HFF-Myc (cell line): ENCODE measurements at places on chromosomes 11 and 22.

DNA sequence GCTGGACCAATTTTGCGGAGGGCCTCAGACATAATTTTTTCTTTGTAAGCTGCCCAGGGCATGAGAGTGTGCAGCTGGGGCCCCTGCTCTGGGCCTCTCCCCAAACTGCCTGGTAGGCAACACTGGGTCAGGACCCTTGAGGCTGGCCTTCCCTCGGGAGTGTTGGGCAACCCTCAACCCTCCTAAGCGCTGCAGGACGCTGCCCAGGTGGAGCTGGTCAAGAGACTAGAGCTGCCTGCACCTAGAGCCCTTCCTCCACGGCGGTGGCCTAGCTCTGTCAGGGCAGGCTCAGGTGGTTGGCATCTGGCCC, 505 bp upstream of the TMEM132A start:
- DNase-seq: no peak

DNA sequence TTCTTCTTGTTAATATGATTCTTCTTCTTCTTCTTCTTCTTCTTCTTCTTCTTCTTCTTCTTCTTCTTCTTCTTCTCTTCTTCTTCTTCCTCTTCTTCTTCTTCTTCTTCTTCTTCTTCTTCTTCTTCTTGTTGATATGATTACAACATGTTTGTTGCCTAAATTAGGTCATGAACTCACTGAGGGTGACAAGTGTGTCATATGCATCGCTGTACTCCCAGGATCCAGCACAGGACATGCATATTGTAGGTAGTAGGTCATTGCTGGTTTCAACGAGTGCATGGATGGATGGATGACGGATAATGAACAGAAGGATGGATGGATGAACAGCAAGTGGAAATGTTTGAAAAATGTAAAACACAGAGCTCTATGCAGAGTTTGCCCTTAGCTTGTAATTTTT, 14.9 kb upstream of the PVALB start:
- no peak for DNase-seq

- DNase-seq: no peak
Observed at GRCh38 chr22:29269230-29269604, 1.1 kb downstream of the EWSR1 start.

GRCh38 chr11:63507511-63507910, 1.6 kb downstream of the LGALS12 start:
- DNase-seq: no peak

- peak; percentile 61 for DNase-seq
Observed at GRCh38 chr11:75603791-75604736, 42.0 kb downstream of the SERPINH1 start.

DNA sequence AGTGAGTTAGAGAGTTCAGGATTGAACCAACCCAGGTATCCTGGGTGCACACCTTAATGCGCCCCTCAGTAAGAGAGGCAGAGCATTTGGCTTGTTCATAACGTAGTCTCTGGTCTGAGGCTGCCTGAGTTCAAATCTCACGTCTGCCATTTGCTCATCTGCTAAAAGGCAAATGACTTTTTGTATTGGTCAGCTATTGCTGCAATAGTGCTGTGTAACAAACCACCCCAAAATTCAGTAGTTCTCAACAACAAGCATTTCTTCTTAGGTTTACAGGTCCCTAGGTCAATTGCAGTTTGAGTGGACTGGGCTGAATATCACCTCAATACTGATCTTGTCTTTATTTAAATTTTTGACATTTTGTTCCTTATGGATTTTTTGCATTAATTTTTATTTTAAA, 18.1 kb downstream of the RASD2 start:
- no peak for DNase-seq

DNA sequence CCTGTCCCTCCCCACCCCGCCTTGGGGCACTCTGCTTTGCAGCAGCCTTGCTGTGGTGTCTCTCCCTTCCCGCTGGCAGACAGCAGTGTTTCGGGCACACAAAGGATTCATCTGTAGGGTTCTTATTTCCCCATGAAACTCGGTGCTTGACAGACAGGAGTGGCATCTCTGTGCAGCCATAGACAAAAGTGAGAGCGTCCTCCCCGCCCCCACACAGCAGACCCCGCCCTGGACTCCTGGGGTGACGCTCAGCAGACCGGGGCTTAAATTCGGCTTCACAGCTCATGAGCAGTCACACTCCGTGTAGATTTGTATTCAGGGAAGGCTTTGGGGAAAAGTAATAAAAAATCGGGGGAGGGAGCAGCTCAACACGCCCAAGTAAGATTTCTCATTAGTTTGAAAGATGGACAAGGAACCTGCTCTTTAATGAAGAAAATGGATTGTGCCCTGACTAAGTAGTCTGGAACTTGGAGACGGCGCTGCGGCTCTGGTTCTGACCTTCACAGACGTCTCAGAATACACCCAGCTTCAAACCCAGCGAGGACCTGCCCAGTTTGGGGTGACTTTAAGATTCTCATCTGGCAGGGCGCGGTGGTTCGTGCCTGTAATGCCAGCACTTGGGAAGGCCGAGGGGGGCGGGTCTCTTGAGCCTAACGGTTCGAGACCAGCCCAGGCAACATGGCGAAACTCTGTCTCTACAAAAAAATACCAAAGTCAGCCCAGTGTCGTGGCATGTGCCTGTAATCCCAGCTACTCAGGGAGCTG, 136.0 kb downstream of the CACNA1I start:
- no peak for DNase-seq

DNA sequence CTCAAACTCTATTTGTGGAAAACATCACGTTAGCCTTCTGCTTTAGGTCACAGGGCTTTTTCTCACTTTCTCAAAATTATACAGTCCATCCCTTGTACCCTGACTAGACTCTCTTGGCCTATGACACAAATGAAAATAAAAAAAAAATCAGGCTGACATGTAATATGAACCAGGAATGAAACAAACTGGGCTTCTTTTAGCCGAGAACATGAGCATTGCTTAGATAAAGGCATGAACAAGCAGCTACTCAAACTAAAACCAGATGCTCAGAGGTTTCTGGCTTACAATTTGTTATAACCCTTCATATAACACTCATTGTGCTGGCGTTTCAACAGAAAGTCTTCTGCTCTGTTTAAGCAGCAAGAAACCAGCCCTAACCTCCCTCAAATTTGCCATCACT, 265.5 kb upstream of the NARS2 start:
- peak; percentile 83 for DNase-seq

DNA sequence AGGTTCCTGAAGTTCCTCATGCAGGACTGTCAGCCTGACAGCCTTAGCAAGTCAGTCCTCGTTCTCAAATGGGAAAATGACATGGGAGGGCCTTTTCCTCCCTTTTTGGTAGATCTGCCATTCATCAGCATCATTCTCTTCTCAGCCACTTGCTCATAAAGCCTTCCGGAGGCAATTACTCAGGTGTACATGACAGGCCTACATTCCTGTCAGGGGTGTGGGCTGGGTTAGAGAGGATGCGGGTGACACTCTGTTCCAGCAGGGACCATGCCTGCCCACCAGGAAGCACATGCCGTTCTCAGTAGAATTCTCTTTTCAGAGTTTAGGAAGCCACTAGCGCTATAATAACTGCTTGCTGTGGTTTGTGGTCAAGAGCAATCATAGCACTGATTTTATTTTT, 24.2 kb upstream of the ANKK1 start:
- no peak for DNase-seq

GRCh38 chr22:25654676-25655075, 87.3 kb upstream of the MYO18B start:
- DNase-seq: no peak

DNA sequence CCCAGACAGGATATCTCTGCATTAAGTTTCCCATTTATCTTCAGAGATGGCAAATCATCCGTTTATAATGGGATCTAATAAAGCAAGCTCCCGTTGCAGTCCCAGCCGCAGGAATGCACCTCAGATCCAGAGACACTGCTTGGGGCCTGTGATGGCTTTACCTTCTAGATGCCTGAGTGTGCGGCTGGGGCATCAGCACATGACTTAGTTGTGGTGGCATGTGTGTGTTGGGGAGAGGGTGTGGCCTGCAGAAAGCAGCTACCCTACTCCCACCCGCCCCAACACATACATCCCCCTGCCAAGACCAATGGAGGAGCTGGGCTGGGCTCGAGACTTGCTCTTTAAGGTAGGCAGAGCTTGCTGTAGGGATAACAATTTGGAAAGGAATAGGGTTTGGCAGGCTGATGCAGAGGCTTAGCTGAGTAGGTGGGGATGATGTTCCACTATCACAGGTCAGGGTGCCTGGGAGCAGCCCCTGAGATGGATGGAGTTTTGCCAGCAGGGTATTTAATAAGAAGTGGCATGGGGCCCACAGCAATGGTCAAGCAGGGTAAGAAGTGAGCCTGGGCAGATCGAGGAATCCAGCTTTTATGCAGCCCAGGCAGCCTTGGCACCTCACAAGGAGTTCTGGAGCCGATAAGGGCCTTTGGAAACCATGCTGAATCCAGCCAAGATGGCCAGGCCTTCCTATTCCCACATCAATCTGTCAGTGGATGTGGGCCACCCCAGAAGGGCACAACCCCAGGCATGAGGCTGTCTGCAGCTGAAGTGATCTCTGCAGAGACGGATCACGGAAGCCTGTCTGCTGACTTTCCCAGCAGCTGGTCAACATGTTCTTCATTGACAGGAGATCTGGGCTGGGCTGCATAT, 601.3 kb downstream of the BUD13 start:
- DNase-seq: no peak

DNA sequence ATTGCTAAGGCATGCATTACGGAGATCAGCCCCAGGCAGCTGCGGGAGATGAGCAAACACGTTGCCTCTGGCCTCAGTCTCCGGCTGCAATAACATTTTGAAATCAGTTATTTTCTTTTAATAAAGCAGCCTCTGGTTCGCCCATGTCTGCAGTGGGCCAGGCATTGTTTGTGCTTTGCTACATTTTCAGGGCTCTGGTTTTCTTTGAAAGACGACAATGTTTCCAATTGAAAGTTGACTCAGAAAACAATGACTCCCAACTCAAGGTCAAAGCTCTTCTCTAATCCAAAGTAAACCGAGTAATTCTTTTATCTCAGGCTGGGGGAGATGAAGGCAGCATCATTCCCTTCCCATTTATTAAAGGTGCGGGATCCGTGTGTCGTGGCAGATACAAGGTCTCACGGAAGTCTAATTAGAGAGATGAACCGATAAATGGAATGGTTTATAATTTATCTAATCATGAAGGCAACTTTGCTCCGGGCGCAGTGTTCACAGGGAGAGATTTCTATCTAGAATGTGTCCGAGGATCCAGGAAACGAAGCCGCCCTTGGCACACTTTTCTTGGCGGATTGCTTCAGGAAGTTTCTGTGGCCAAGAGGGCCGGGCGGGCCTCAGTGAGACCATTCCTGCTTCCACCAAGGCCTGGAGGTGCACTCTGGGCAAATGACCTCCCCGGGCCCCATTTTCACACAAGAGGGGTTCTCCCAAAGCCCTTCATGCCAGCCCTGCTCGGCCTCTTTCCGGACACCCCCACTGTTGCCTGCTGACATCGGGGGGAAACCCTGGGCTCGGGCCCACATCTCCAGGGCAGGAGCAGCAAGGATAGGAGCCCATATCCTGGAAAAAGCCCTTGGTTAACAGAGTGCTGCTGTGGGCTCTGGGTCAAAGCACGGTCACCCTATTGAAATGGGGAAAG, 811.4 kb downstream of the BRD1 start:
- DNase-seq: no peak

- no peak for DNase-seq
Observed at GRCh38 chr11:116551576-116551975, 221.2 kb downstream of the BUD13 start.

DNA sequence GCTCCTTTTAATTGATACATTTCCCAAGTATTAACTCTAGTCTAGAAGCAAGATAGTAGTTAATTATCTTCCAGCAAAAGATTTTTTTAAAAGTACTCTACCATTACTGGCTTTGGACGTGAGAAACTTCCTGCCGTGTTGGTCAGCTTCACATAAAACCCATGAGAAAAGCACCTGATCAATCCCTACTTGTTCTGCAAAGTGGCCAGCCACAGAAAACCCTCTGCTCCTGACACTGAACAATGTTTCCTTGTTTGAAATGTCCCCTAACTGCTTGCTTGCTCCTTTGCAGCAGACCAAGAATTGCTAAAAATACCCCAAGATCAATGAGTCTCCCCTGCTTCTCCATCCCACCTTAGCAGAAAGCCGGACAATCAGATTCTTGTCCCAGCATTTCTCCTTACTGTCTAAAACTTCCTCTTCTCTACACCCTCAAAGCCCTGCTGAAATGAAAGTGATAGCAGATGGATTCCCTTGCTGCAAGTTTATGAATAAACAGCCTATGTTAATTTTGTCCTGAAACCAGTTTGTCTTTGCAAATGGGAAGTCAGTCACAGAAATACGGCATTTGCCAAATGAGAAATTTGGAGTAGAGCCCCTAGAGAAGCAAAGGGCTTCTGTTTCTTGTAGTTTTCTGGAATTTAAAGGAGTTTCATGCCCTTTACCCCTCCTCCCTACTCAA, 207.1 kb upstream of the ARHGAP20 start:
- no peak for DNase-seq

DNA sequence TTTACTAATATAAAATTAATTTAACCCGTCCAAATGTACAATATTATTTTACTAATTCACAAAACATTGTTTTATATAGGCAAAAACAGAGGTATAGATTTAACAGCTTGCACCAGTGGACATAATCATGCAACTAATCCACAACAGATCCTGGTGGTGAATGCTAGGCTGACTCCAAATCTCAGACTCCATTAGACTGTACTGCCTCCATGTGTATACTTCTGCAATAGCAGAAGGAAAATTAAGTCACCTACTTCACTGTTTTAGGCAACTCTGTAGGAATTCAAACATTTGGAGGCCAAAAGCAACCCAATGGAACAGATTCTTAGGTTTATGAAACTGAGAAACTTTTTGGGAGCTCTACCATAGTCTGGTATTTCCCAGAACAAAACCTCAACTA, 30.0 kb upstream of the RAB39A start:
- peak; percentile 26 for DNase-seq

GRCh38 chr22:29946220-29946619, 63.2 kb downstream of the MTMR3 start:
- no peak for DNase-seq

DNA sequence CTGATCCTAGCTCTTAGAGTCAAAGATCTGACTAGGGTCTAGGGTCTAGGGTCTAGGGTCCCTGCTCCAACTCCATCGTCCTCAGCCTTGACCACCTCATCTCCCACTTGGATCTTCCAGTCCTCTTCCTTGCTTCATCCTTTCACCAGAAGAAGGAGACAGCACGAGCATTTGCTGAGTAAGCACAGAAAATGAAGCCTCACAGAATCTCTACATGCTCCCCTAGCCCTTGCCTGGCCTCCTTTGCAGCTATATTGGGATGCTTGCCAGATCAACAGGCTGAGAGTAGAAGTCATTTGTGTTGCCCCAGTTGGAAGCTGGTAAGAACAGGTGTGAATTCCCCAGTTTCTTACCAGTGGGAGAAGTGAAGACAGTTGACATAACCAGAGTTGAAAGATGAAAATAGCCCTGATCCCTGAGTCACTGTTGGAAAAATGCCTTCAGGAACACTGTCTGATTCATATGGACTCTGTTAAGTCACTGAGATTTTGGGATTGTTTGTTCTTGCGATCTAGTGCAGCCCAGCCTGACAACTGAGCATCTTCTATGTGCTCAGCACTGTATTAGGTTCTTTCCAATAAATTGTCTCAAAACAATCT, 552.5 kb downstream of the INSC start:
- no peak for DNase-seq
